ENCODE measurements at places on chromosomes 13 and 19. TPM values are rescaled to one million over a fixed set of nuclear protein-coding genes. Genes with fewer than 3 reads are reported as not detected.

TMEM38A gene
- total RNA-seq: 18.6 TPM

ADGRE2 gene
- total RNA-seq: 0.49 TPM

NRTN gene
- 3.7 TPM for total RNA-seq

DMKN gene
- total RNA-seq: 31.8 TPM

PSG4 gene
- not detected for total RNA-seq

TRPM4 gene
- 16.3 TPM for total RNA-seq

CRLF1 gene
- total RNA-seq: 13.3 TPM

ZNF776 gene
- total RNA-seq: 48.5 TPM

GATAD2A gene
- 43.4 TPM for total RNA-seq

CEACAM19 gene
- 3.4 TPM for total RNA-seq

GNA15 gene
- 3.0 TPM for total RNA-seq

LYPD3 gene
- total RNA-seq: 2.9 TPM
